ENCODE measurements at places on chromosomes 12 and 14.
A peak's percentile ranks its signal among the peaks of the same experiment; 100 is the strongest.

GRCh38 chr14:73824127-73824526 is 27.5 kb upstream of the PTGR2 start:
- no peak for DNase-seq

DNA sequence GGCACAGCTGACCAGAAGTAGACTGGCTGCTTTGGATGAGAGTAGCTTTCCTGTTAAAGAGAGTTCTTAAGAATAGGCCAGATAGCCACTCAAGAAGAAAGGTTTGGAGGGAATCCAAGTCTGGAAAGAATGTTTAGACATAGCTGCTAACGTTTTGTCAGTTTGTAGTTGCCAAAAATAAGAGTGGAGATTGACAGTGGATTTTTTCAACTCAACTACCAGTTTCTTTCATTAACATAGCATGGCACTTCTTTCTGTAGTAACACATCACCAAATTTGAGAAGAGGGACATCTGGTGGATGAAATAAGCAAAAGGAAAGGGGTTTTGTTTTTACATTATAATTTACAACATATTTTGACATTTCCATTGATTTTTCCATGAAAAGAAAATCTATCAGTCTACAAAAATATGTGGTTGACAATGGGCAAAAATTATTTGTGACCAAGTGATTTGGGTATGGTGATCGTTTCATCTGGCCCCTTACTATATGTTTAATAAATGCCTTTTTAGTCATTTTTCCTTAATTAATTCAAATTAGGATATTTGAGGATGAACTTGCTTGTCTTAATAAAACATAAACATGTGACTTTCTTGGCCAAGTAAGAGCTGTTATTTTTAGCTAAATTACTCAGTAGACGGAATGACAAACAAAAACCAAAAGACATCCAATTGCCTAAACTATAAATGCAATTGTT is 71.1 kb downstream of the PTPRR start:
- no peak for DNase-seq

- DNase-seq: no peak
These were observed 196.1 kb upstream of the CDKN3 start for GRCh38 chr14:54200726-54201125.

DNA sequence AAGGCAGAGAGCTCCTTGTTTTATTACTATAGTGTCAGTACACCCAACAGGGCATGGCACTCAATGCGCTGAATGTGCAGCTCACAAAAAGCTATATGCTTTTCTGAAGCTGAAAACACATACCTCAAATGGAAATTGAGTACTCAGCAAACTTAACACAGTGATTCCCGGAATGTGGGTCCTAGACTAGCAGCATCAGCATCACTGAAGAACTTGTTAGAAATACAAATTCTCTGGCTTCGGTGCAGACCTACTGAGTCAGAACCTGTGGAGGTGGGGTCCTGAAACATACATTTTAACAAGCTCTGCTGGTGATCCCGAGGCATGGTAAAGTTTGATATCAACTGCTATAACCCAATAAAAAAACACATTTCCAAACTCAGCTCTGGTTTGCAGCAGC is 14.9 kb downstream of the RERG start:
- DNase-seq: no peak

GRCh38 chr14:68807148-68807600 is 14.3 kb upstream of the ZFP36L1 start:
- DNase-seq: peak; percentile 87

GRCh38 chr12:4960030-4960429 is 50.3 kb downstream of the KCNA1 start:
- no peak for DNase-seq

DNA sequence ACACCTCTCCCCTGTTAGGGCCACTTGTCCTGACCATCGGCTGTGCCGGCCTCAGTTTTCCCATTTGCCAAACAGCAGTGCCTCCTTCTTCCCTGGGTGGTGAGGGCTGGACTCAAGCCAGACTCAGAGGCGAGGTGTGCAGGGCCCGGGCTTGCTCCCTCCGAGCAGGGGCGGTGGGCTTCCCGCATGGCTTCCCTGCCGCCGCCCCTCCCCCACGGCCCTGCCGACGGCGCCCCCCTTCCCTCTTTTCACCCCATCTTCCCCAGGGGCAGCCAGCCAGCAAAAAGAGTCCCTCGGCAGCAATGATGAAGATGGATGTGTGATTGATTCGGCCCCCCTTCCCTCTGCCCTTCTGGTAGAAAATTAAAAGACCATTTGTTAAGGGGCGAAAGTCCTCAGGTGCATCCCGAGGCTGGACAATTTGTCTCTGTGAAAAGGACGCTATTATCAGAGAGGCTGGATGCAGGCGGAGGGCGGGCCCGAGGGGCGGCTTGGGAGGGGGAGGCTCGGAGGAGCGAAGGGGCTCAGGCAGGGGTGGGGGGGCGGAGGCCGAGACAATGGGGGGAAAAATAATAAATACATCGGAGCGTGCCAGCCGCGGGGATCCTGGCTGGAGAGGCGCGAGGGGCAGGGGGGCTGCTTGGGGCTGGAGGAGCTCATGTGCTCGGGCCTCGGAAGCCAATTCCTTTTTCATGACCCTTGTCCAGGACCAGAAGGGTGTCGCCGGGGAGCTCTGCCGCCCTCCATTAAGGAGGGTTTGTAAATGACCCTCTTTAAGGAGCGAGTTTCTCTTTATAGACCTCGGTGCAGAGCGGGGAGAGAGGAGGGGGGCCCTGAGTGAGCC is 48.0 kb upstream of the LHX5 start:
- peak; percentile 17 for DNase-seq

DNA sequence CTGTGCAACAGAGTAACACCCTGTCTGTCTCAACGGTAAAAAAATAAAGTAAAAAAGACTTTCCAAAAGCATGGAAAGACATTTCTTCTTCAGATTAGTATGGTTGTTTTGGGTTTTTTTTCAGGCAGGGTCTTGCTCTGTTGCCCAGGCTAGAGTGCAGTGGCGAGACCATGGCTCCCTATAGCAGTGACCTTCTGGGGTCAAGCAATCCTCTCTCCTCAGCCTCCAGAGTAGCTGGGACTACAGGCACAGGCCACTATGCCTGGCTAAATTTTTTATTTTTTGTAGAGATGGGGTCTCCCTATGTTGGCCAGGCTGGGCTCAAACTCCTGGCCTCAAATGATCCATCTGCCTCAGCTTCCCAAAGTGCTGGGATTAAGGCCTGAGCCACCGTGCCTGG is 72.8 kb downstream of the KDM2B start:
- DNase-seq: no peak

DNA sequence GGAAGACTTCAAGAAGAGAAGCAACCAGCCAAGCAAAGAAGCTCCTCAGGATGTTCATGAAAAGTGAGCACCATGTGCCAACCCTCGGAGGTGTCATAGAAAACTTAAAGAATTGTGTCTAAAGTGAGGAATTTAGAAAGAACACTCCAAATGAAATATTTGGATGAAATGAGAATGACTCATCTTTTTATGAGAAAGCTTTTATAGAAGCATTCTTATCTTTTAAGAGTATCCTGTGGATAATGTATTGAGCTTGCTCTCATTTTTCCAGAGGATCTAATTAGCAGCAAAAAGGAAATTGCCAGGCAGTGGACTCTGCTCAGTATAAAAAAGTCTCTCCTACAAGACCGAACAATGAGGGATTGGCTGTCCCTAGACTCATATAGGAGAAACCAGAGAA is 454.9 kb downstream of the LRIG3 start:
- DNase-seq: no peak

DNA sequence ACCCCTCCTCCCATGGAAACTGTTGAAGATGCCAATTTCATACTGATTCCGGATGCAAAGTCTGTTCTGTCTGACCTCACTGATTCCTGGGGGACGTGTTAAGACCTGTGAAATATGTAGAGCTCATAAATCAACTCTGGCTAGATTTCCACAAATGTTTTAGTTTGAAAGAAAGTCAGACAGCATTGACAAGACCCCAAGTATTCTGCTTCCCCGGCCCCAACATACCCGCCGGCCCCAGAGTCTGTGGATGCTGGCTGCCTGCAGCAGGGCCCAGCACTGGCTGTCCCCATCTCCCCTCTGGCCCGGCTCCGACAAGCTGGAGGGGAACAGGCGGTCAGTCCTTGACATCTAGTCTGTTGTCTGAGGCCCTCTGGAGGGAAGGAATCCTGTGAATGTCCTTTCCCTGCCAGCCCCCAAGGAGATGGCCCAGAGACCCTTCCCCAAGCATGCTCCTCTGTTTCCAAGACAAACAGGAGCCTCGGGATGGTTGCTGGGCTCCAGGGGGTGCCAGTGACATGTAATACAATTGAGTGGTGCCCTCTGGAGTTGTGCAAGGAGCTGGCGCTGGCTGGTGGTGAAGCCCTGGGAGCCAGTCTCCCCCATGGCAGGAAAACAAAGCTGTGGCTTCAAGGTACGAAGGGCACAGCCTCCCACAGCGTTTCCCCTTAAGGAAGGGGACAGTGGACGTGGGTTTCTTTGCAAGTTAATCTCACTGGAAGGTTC is 22.3 kb downstream of the FBLN5 start:
- peak; percentile 82 for DNase-seq

GRCh38 chr12:93256256-93256969 is 121.3 kb upstream of the NUDT4 start:
- no peak for DNase-seq

DNA sequence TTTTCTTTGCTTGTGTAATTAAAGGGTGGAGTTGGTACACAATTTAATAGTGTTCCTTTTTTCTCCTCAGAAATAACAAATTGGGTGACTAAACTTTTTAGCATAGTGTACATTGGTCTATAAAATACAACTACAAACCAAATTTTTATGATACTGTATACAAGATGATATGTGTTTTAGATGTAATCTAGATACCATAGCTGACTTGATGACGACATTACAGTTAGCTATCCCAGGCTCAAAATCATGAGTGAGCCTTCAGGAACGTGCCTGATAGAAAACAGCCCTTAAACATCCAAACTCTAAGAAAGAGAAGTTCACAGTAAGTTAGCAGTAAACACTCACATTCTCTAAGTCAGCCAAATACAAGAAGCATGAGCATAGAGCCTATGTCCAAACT is 99.0 kb upstream of the SSTR1 start:
- DNase-seq: no peak

- DNase-seq: no peak
These were observed 164.0 kb downstream of the FOXN3 start for GRCh38 chr14:89252887-89253532.

GRCh38 chr14:93009471-93010129 is 86.7 kb downstream of the CHGA start:
- DNase-seq: no peak

DNA sequence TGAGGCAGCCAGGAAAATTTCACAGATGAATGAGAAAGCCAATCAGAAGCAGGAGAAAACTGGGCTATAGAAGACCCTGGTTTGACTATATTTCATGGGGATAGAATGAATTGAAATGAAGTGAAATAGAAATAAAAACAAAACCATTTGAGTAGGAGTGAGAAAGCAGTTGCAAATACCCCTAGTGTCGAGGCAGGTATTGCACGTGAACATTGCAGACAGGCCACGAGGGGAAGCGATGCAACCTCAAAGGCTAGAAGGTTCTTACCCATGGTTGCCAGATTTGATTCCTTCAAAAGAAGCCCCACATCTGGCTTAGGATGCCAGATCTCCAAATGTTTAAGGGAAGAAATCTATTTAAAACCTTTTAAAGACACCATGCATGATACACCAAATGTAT is 648.9 kb downstream of the VRK1 start:
- DNase-seq: no peak

DNA sequence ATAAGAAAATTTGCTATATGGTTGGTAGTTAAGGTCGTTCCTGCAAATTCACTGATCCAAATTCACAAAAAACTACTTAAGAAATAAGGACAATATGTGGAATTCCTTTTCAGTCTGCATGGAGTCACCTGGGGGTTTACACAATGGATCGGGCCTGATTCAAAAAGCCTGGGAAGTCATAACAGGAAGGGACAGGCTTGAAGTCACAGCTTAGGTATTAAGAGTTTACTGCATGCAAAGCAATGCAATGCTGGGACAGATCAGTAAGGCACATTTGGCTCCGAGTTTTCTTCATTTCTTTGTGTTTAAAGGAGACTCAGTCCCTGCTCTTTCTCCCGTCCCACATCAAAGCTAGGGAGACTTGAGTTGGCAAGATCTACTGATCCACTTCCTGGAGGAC is 153.3 kb downstream of the NTF3 start:
- DNase-seq: no peak

DNA sequence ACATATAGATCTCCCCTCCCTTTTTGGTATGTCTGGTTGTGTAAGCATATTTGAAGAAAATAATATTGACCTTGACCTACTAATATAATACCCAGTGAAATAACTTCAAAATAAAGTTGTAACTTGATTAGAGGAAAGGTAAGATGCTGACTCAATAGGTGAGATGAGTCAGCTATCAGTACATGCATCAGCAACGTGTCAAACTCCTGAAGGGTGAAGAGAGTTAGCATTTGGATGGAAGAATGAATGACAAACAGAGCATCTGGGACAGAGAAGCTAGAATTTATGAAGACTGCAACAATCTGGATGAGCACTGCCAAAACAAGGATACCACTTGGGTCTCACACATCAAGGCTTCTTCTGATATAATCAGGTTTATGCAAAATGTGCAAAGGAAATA is 74.9 kb downstream of the PPP2R5E start:
- DNase-seq: no peak

- DNase-seq: no peak
These were observed 30.8 kb upstream of the COL2A1 start for GRCh38 chr12:48034835-48035805.

GRCh38 chr12:52915637-52916036 is 10.8 kb upstream of the KRT8 start:
- DNase-seq: no peak

DNA sequence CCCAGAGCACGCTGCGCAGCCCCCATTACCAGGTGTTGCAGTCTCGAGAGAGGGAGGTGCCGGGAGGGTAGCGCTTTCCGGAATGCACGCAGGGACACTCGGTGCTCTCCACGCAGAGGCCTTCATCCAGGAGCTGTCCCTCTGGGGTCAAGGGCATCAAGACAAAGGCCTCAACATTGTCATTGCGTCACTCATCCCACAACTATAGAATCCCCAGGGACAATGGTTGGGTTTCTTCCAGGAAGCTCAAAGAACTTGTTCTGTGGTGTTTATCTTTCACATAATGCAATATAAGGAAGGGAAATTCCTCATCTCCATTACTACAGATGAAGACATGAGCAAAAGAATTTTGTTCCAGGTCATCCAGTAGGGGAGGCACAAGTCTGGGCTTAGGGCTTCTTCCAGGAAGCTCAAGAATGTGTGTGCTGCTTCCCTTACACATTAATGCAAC is 52.1 kb downstream of the VWF start:
- peak; percentile 45 for DNase-seq

All from kidney (tissue), 22 donors.